HCEC 1CT (cell line): ENCODE measurements at places on chromosomes 2 and 18.

- DNase-seq = peak; percentile 30
These were observed 400.5 kb upstream of the TCF4 start for GRCh38 chr18:55988537-55988936.

- no peak for DNase-seq
These were observed 271.4 kb downstream of the GALNT13 start for GRCh38 chr2:154143105-154143504.

DNA sequence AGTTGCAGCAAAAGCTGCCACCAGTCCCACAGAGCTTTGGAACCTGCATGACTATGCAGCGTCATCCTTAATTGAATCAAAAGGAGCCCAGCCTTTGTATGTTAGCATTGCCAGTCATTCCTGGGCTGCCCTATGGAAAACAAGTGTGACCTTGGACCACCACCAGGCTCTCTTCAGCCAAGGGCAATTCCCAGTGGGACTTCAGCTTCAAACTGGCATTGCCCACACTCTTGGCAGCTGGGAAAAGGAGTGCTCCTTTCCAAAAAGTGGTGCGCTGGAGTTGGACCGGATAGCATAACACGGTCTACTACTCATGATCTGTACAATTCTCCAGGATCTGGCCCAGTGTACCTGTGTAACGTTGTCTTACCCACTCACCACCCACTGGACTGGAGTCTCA, 259.5 kb downstream of the MREG start:
- DNase-seq = no peak

DNA sequence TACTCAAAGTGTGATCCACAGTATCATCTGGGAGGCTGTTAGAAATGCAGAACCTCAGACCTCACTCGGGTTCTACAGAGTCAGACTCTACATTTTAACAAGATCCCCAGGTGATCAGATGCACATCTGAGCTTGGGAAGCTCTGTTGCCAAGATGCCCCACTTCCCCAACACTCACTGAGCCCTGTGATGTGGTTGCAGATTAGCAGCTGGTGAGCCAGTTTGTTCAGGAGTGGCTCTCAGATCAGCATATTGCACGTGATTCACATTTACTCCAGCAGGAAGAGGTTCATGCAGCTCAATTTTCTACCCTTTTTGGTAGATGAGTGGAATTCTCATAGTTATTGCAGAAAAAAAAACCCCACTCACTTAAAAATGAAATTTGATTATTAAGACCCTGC, 96.4 kb downstream of the VIT start:
- no peak for DNase-seq

- DNase-seq = peak; percentile 37
These were observed 502.2 kb downstream of the NRXN1 start for GRCh38 chr2:50529600-50530218.

DNA sequence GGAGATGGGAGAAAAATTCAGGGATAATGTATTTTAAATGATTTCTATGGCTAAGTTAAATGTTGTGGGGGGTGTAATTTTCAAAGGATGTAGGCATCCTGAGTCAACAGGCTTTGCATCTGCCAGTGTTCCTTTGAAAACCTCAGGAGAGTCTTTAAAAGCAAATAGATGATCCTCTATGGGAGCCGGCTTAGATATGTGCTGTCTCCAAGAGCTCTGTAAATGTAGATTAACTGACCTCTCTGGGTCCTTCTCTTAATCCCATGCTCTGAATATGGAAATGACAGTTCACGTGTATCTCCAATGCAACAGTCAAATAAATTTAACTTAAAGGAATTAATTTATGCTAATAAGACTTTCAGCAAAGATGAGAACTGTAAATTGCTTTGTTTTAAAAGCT, 292.7 kb downstream of the ERBB4 start:
- DNase-seq = no peak

- peak; percentile 21 for DNase-seq
These were observed at the start of gene ADGRF3 for GRCh38 chr2:26346454-26347053. Gene ADGRF3 (minus strand): TSS chr2:26346789. CDS start chr2:26346234, 555 bp downstream.

- no peak for DNase-seq
These were observed 74.5 kb upstream of the B3GNT7 start for GRCh38 chr2:231321021-231321420.

GRCh38 chr2:131154647-131155046, 49.5 kb downstream of the PLEKHB2 start:
- no peak for DNase-seq

DNA sequence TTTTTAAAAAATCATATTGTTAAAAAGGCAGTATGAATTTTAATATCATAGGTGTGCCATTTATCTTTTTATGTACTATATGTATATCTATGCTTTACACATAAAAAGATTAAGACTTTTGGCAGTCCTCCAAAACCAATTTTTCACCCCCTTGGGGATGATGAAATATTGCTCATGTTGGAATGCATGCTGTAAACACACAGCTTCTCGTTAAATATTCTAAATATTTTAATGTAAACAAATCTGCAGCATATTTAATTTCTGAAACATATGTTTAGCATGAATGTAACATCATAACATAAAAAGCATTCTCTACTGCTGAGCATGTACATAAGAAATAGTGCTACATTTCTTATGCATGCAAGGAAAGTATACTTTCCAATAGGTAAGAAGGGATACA, 484.3 kb upstream of the LRATD1 start:
- peak; percentile 66 for DNase-seq

- no peak for DNase-seq
These were observed 110.0 kb downstream of the TCF4 start for GRCh38 chr18:55477860-55478581.

DNA sequence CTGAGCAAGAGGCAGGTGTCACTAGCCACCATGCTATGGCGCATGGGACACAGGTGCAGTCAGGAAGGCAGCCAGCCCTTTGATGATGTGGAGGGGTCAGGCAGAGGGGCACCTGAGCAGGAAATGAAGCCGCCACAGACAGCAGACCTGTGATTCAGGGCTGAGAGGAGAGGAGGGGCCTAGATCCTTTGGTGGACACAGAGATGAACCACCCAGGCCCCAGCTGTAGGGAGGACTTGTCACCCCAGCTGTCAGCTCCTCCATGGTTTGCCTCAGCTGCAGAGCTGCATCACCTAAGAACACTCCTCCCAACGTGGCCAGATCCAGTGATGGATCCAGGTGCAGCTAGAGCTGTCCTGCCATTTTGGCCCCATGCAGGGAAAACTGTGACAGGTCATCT, 11.6 kb downstream of the ASB18 start:
- DNase-seq = no peak

- DNase-seq = no peak
These were observed 155.9 kb upstream of the MAP3K20 start for GRCh38 chr2:172919732-172920131.

DNA sequence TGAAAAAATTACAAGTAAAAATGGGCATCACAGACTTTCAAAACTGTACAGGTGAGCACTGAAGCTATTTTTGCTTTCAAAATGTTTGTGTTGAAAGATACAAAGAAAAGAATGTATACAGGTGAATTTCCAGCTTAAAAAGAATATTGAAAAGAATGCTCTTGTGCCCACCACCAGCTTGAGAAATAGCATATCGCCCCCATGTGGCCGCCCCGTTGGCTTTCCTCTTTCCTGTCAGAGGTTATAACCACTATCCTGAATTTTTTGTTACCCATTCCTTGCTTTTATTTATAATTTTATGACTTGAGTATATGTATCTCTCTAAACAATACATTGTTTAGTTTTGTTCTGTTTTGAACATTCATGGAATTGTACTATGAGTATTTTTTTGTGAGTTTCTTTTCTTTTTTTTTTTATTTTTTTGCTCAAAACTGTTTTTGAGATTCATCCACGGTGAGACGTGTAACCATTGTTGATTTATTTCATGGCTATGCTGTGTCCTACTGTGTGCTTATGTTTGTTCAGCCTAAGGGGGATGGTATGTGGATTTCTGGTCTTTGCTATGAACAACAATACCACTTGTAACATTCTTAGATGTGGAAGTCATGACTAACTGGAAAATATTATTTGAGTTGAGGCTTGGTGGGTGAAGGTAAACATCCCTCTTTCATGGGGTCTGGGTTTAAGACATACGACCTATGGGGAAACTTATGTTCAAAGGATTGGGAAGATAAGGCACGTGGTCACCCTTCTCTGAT, 11.6 kb downstream of the TRPM8 start:
- DNase-seq = peak; percentile 21

DNA sequence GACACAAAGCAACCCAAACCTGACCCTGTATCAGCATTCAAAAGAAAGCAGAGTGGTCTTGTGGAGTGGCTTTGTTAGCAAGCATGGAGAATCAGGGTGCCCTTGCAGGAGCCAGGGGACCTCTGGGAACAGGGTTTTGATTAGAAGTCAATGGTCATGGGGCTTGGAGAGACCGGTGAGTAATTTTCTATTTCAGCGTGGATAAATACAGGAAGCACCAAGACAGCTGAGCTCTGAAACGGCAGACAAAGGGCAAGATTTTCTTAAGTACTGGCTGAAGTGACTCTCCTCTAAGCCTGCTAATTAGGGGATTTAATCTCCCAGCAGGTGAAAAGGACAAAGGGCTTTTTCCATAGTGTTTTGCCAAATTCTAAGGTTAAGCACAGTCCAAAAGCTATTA, 78.0 kb upstream of the GAREM1 start:
- no peak for DNase-seq

DNA sequence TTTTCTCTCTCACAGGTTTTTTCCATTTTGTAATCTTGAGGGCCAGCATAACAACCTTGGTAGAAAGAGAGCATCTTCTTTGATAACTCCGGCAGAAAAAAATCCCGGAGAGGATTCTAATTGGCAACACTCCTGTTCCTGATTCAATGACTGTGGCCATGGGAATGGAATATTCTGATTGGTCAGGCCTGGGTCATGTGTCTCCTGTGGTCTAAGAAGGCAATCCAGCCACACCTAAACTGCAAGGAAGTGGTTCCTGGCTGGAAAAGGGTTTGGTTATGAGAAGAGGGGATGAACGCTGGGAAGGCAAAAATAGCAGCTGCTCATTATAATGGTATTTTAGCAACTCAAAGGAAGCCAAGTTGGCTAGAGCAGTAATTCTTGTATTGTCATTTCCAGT, 24.8 kb upstream of the ZNF638 start:
- DNase-seq = peak; percentile 22

DNA sequence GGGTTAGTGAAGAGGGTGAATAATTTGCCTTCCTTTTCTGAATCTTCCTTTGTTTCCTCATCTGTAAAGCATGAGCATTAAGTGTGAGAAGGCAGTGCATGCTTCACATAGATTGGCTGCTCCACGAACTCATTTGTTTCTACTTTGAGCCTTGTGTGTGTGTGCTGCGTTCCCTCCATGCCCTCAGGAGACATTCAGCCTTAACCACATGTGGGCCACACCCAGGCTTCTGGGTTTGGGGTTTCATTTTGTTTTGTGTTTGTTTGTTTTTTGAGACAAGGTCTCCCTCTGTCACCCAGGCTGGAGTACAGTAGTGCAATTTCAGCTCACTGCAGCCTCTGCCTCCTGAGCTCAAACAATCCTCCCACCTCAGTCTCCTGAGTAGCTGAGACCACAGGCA, 843.3 kb downstream of the GALR1 start:
- no peak for DNase-seq

DNA sequence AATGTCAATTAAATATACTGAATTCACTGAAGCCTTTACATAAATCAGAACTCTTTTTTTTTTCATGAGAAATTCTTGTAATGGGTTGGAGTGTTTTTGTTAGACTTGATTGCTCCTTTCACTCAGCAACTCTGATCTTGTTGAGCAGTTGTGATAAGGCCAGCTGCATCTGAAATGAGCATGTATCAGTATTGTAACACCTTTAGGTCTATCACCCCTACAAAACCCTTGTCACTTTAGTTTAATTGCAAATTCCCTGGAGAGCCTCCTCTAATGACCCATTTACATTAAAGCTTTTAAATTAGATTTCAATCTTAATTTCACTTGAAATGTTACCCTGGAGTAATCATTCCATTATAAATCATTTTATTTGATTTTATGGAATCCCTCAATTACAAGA, 346.8 kb upstream of the TCF4 start:
- DNase-seq = no peak

- DNase-seq = peak; percentile 88
These were observed at the start of gene CYBRD1 for GRCh38 chr2:171522052-171522787. Gene CYBRD1 (plus strand): TSS chr2:171522474. CDS start chr2:171522546, 72 bp downstream.

- DNase-seq = no peak
These were observed 28.2 kb upstream of the NFATC1 start for GRCh38 chr18:79367480-79367879.

- no peak for DNase-seq
These were observed 1.1 kb upstream of the ERMN start for GRCh38 chr2:157326698-157327097.

- peak; percentile 13 for DNase-seq
These were observed 192.5 kb upstream of the FAM98A start for GRCh38 chr2:33791625-33792024.

DNA sequence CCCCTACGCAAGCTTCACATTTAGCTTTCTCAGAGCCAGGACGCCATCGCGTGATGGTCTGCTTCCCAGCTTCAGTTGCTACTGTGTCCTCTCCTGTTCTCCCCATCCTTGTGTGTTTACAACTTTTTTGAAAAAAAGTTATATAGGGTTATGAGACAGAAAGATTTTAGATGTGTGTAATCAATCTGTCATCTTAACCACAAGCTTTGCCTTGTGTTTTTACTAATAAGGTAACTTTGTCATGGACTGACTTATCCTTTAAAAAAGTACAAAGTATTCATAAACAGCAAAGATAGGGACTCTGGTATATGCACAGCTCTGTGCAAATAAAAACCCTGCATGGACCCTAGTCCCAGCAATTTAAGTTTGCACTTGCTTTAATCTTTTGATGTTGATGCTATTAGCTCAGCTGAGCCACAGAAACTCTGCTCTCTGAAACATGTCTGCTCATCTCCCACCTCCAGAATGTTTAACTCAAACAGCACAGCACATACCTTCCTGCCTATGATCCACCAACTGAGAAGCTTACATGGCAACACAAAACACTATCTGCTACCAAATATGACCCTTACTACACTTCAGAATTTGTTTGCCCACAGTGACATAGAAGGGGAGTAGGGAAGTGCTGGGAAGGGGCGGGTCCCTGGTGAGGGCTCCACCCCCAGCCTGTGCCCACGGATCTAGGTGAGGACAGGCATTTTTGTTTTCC, 42.7 kb downstream of the SAP130 start:
- peak; percentile 3 for DNase-seq

DNA sequence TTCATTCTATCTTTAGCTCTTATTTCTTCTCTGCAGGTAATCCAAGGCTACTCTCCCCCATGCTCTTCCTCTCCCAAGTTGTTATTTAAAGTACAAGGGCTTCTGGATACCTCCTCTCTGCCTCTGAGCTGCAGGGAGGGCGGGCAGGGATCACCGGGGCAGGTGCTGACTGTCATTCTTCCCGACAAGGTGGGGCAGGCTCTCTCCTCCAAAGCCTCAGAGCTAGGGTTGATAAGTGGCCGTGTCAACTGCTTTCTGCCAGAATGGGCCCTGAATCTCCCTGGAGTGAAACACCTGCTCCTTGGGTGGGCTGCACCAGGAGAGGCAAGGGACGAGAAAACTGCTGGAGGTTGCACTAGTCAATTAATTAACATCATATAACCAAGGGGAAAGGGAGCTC, 250.3 kb downstream of the SLC4A3 start:
- no peak for DNase-seq

GRCh38 chr2:86078774-86079545, 26.7 kb downstream of the POLR1A start:
- DNase-seq = peak; percentile 33
